Dermis blood vessel endothelial cell (primary cell): ENCODE measurements at places on chromosomes 12 and 14. TPM values are rescaled to one million over a fixed set of nuclear protein-coding genes. Genes with fewer than 3 reads are reported as not detected.

The ANO4 gene
- total RNA-seq: 0.85 and 1.1 TPM in 2 replicates

The SLC25A21 gene
- total RNA-seq: 0.74 and 9.7 TPM in 2 replicates

The BHLHE41 gene
- total RNA-seq: 0.14 and 0.85 TPM in 2 replicates

The ARF3 gene
- total RNA-seq: 46.1 and 61.5 TPM in 2 replicates

The LRRC9 gene
- not detected in 2 replicates for total RNA-seq

The SLC24A4 gene
- under 0.01 and 0.14 TPM in 2 replicates for total RNA-seq

The MLF2 gene
- total RNA-seq: 107 and 161 TPM in 2 replicates

The PSMB11 gene
- not detected in 2 replicates for total RNA-seq

The TMEM233 gene
- 0.23 and 0.34 TPM in 2 replicates for total RNA-seq

The KSR2 gene
- under 0.01 and 0.60 TPM in 2 replicates for total RNA-seq

The BEGAIN gene
- 0.17 and 0.37 TPM in 2 replicates for total RNA-seq

The RFLNA gene
- total RNA-seq: under 0.01 and 0.19 TPM in 2 replicates

The COX8C gene
- 0.23 TPM in 1 of 2 replicates, not detected in the other for total RNA-seq

The OTOGL gene
- 0.17 and 1.2 TPM in 2 replicates for total RNA-seq

The C1QL4 gene
- under 0.01 TPM in 1 of 2 replicates, not detected in the other for total RNA-seq

The NRIP2 gene
- not detected in 2 replicates for total RNA-seq

The IFNG gene
- total RNA-seq: not detected in 2 replicates

The MYBPC1 gene
- not detected in 2 replicates for total RNA-seq

The RNASE3 gene
- not detected in 2 replicates for total RNA-seq
